Urothelium cell line (cell line): ENCODE measurements at places on chromosomes 2 and 18.

GRCh38 chr18:51543658-51544155, 346.2 kb upstream of the MEX3C start:
- DNase-seq = no peak

DNA sequence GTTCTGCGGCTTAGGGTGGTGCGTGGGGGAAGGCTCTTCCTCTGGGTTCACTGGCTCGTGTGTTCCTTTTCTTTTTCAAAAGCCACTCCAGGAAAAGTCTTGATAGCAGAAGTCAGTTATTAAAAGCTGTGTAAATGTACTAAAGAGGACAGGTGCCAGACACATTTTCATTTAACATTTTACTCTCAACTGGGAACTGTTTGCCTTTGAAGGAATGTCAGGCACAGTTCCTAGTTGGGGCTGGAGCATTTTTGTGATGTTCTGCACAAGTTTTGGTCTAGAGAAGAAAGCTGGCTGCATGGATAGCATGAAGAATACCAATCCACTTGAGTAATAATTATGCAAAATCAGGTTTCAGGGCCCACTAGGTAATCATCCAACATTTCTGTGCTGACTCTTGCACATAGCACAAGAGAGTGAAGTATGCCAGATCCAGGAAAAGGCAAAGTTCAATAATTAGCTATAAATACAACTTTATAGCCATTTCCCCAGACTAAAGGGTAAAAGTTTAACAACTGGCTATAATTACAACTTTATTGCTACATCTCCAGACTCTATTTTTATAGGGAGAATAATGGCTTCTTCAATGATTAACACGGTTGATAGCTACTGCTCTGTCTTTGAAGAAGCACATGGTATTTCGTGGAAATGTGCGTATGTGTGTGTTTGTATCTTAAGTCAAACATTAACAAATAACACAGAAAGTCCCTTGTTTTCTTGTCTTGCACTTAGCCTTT, 16.2 kb downstream of the SCYGR8 start:
- no peak for DNase-seq

DNA sequence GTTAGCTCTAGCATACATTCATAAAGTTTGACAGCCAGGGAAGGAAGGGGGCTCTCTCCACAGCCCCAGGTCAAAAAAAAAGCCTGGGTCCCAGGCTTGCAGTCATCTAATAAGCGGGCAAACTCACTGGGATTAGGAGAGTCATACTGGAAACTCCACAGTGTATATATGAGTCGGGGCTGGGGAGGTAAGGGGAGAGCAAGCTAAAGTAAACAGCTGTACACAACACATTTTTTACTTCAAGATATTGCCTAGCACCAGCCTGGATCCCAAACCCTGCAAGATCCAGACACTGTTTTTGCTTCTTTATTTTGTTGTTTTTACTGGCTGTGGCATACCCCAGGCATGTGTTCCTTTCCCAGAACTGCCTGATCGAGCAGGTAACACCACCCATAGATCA, 291.3 kb upstream of the TANK start:
- no peak for DNase-seq

GRCh38 chr2:146786396-146786795, 1058.4 kb upstream of the ACVR2A start:
- DNase-seq = no peak

DNA sequence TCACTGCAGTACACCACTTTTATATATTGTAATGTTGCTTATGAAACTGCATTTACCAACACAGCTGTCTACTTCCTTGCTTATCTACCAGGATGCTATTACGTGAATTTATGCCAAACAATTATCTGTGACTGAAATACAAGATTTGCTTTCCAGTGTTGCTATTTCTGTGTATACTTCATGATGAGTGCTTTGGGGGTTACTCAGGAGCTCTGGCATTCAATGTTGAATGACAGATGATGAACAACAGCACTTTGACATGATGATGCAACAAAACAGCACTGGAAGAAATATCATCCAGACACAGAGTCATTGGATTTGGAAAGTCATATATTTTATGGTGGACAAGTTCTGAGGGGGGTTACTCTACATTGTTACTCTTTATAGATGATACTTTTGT, 125.8 kb downstream of the NETO1 start:
- DNase-seq = no peak

GRCh38 chr2:142286618-142287017, 155.8 kb upstream of the LRP1B start:
- peak; percentile 9 for DNase-seq

GRCh38 chr2:215355801-215356200, 43.9 kb downstream of the ATIC start:
- no peak for DNase-seq

GRCh38 chr2:1837022-1837421, 92.7 kb upstream of the PXDN start:
- DNase-seq = no peak
